AG08395 (cell line): ENCODE measurements at places on chromosomes 4 and X.

DNA sequence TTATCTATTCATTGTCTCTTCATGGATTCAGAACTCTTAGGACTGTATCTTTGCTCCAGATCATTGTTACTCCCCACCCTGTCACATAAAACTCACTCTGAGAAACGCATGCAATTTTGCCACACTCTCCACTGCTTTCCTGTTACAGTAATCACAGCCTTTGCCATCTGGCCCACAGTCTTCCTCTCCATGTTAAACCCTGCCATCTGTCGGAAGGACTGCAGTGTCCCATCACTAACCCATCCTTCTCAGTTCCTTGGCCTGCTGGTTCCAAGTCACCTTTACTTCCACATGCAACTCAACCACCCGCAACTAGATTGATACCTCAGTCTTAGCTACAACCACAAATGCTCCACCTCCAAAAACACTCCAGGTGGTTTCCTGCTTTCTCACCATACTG lies 308.7 kb upstream of the FAM241A start:
- no peak for DNase-seq

DNA sequence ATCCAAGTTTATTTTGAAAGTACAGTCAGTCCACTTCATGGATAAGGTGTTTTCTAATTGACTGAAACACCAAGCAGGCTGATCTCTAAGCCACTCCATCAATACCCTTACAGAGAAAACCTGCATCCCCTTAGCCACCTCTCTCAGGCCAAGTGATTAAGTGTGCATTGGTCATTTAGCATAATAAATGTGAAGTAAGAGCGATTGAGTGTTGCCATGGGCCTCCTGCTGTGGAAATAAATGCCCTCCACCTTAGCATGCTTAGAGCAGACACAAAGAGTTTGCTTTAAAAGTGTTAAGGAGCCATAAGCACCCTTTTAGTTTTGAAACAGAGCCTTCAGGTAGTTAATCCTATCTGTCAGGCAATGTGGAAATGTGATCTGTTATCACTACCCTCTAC lies 386.5 kb downstream of the GPAT3 start:
- DNase-seq = no peak

DNA sequence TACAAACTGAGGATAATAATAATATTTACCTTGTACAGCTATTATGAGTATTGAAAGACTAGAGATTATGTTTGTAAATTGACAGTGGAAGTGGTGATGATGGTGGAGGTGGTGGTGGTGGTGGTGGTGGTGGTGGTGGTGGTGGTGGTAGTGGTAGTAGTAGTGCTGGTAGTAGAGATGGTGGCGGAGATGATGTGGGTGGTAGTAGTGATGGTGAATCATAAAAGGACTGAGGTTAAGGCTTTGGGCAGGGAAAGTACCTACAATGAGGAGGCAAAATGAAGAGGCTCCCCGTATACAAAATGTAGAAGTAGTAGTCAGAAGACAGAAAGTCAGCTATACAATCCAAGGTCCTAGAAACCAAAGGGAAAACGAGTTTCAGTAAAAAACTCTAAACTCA lies 214.1 kb downstream of the BCOR start:
- no peak for DNase-seq

DNA sequence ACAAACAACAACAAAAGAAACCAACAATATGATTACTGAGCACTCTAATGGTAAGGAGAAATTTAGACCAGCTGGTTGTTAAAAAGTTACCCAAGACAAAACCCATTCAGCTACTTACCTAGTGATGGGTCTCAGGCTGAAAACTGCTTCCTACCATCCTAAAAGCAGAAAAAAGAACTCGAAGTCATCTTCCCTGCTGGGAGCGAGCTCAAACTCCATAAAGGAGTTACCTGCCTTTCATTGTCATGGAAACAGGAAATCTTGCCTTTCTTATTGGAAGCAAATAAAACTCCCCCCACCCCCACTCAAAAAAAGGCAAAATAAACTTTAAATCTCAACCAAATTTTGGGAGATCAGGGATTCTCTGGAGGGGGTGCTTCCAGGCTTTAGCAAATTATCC lies 1478.3 kb downstream of the C4orf33 start:
- no peak for DNase-seq

GRCh38 chr4:132333724-132334047 lies 815.4 kb upstream of the PCDH10 start:
- no peak for DNase-seq

DNA sequence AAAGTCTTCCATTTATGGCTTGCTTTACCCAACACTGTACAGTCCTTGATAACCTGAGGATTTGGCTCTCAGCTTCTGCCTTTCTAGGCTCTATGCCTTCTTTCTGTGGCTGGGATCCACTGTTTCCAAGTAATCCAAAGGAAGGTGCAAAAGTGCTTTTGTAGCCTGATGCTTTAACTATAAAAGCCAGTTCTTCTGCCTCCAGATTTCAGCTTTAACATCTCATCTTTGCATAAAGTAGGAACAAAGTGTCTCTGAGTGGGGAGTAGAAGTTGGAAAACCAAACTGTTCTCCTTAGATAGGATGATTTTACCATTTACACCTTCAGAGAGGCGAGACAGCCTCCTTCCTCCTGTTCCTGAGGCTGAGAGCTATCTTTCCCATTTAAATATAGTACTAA lies 11.1 kb upstream of the SEC24D start:
- no peak for DNase-seq

DNA sequence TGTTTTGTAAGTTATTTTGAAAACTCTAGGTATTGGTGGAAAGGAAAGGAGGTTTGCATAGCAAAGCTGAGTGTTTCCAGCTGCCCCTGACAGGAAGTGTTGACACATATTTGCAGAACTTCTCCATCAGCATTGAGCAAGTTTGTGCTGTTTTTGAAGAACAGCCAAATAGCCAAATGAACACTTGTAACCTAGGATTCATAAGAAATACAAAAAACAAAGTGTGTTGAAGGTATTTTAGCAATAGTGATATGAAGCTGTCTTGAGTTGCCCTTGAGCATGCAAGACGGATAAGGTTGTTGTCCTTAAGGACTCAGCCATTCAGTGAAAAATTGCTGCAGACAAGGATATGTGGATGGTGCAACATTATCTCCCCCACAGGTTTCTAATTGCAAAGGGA lies 68.3 kb upstream of the PGM2 start:
- DNase-seq = peak; percentile 28

DNA sequence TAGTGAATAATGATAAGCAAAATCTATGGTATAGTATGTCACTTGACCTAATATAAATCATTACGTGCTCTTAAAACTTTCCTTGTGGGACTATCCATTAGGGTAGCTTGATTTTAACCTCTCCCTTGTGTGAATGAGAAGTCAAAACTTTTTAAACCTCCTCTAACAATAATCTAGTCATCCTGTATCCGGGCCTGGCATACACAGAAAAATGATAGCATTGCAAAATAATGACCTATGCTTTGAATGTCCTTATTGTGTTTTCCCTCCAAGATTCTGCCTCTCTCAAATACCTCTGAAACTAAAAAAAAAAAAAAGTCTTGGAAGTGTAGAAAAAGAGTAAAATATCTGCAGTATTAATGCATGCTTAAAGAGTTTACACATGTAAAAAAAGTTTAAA lies 250.0 kb upstream of the NDST3 start:
- DNase-seq = no peak

DNA sequence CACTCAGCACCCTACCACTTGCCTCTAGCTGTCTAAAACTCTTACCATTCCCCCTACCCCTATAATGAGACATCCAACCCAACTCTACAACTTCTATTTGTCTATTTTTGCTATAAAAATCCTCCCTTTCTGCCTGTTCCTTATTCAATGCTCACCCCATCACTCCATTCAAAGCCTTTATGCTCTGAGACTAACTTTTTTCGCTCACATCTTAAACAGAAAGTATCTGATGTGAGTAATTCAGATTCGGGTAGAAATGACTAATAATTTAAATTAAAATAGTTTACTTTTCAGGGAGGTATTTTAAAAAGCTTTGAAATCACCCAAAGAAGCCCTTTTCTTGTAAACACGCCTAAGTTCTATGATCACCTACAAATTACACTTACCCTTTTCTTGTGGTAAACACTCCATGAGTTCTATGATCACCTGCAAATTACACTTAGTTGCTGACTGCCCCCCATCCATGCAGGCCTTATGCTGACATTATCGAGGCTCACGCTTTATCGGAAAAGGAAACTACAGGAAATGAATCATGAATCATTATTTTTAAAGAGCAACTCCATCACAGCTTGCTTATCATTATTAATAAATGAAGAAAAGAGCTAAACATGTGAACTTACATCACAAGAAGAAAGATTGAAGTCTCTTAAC lies 168.7 kb upstream of the PPP1R2C start:
- no peak for DNase-seq
